EH (cell line): ENCODE measurements at places on chromosomes 12 and 14.

DNA sequence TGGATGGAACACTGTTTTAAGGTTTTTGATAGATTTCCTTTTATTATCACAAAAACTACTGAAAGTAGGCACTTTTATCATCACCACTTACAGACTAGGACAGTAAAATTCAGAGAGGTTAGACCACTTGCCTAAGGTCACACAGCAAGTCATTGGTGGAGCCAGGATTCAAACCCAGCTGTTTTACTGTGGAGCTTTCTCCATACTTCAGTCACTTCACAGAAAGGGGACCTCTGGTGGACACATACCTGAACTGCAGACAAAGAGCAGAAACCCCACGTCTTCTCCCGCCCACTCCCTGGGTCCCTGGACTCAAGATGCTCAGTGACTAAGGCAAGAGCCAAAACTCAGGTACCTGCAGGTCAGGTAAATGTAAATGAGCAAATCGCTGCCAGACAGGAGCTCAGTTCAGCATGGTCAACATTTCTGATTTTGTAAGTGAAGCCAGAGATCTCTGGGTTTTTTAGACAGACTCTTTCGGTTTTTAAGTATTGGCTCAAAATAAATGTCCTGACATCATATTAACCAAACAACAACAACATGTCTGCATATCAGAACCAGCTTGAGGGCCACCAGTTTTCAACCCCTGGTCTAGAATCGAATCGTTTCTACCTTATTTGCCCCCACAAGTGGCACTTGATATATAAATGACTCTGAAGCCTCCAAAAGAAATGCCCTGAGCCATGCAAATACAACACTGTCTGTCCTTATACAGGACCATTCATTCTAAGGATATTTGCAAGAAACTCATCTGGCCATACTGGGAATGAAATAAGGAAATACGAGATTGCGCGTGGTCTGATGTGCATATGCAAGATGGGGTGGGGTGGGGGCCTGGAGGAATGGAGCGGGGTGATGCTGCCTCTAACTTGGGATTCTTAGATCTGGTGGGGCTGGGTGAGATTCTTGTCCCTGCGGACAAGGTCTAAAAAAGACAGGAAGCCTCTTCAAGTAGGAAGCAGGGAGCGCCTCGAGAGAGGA lies 110.9 kb downstream of the KSR2 start:
- DNase-seq = peak; percentile 45

- DNase-seq = peak; percentile 41
Observed at GRCh38 chr12:51128919-51129318, 44.0 kb downstream of the TFCP2 start.

GRCh38 chr14:77375973-77376770 lies 722 bp downstream of the TMED8 start:
- peak; percentile 36 for DNase-seq

DNA sequence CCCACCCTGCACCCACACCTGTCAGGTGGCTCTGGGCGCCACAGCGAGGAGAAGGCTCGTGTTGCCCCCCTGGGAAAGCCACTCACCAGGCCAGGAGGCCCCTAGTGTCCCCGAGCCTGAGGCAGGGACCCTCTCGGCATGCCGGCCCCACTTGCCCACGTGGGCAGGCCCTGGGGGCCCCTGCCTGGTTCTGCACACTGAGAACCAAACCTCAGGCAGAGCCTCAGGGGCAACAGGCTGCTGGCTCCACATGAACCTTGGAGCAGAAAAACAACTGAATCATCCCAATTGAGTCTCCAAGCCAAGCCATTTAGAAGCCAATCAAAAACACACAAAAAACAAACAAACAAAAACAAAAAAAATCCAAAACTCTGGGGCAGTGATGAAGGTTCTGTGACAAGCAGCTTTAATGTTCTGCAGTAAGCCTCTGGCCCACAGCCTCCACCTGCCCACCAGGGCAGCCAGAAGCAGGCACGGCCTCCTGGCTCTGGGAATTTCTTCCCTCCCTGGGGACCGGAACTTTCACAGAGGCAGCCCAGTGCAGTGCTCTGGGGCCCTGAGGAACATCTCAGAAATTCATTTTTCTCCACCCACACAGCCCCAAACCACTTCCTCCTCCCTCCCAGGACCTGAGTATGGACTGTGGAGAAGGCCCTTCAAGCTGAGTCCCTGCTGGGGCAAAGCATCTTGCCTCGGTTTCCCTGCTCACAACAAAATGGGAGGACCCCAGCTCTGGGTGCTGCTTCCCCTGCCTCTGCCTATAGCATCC lies 90.2 kb downstream of the CHGA start:
- peak; percentile 69 for DNase-seq

GRCh38 chr14:95557291-95557690 lies 22.4 kb downstream of the GLRX5 start:
- DNase-seq = no peak
